ENCODE measurements at places on chromosomes 1 and 21.

- no peak for DNase-seq
These were observed 259.8 kb downstream of the LMO4 start for GRCh38 chr1:87588495-87588894.

DNA sequence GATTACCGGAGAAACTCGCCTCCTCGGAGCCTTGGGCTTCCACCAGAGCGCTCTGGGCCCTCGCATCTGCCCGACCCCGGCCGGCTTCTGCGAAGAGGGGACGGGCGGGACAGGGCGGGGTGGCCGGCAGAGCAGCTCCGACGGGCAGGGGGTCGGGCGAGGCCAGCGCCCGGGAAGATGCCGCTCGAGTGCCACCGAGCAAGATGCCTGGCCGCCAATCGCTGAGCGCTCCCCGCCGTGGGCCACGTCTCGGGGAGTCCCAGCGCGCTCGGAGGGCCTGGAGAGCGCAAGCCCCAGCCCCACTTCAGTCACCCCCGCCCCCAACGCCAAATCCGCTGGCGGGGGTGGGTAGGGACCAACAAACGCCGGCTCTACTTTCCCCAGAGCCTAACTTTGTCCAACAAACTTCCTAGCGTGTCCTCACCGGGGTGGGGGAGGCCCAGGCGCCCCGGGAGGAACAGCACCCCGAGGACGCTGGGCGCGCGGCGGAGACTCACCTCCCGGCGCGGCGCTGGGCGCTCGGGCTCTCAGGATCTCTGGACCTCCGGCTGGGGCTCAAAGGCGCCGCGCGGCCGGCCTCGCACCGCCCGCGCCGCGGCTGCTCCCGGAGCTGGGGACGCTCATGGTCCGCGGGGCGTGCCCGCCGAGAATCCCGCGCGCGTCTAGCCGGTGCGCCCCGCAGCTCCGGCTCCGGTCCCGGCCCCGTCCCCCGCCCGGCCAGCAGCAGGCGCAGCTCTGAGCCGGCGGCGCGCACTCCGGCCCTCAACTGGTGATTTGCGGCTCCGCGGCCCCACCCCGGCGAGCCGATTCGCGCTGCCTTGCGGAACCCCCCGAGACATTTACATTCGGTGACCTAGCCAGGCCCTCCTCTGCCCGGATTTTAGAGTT lies at the start of gene BCAR3:
Gene BCAR3 (minus strand): TSS at position 737 of the 888 bp plus-strand sequence. CDS start 6,907 bp downstream, outside the sequence.
- DNase-seq: peak; percentile 43

DNA sequence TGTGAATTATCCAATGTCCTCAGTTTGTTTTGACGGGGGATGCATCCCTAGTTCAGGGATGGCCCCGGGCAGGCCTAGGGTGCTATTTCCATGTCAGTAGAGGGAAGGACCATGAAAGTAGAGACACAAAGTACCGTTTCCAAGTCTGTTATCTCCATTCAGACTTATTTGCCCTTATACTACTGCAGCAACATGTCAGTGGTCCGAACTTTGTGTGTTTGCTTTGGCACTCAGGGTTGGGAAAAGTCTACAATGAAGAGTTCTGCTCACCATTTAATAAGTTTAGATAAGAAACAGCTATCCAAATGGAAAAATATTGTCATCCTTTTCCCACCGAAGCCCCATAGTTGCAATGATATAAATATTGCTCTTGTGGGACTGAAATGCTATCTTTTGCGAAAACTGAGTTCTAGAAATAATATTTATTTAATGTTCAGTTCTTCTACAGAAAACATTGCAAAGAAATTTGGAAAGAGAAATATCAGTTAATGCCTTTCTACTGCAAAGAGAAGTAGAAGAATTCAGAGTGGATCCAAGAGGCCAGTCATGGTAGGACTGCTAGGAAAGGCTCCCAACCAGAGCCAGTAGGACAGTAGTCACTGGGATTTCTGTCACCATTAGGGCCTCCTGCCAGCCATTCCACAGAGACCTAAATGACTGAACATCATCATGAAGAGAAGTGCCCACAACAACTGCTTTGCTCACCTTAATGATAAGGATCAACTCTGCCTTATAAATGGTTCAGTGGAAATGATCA lies 11.5 kb upstream of the AGT start:
- no peak for DNase-seq

DNA sequence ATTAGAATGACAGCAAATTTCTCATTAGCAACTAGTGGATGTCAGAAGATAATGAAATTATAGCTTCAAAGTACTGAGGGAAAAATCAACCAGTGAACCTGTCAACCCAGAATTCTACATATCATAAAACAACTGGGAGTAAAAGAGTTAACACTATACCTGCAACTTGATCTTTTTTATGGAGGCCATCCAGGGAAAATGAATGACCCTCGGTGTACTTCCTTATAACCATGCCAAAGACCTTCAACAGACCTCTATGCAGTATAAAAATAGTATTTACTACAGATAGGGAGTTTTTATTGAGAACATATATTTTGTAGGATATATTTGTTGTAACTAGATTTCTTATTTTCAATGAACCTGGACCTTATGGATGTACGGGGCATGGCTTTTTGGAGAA lies 392.5 kb upstream of the ZRANB2 start:
- DNase-seq: no peak

GRCh38 chr21:34342476-34342875 lies 21.3 kb upstream of the KCNE2 start:
- no peak for DNase-seq

GRCh38 chr1:100969327-100969726 lies 56.3 kb downstream of the DPH5 start:
- no peak for DNase-seq

GRCh38 chr21:43859747-43860214 lies 5.2 kb upstream of the AGPAT3 start:
- DNase-seq: no peak
